Retinal pigment epithelial cell (primary cell): ENCODE measurements at places on chromosomes 2 and 18.

- no peak for DNase-seq
Observed at GRCh38 chr2:234488913-234489451, 7.9 kb downstream of the ARL4C start.

DNA sequence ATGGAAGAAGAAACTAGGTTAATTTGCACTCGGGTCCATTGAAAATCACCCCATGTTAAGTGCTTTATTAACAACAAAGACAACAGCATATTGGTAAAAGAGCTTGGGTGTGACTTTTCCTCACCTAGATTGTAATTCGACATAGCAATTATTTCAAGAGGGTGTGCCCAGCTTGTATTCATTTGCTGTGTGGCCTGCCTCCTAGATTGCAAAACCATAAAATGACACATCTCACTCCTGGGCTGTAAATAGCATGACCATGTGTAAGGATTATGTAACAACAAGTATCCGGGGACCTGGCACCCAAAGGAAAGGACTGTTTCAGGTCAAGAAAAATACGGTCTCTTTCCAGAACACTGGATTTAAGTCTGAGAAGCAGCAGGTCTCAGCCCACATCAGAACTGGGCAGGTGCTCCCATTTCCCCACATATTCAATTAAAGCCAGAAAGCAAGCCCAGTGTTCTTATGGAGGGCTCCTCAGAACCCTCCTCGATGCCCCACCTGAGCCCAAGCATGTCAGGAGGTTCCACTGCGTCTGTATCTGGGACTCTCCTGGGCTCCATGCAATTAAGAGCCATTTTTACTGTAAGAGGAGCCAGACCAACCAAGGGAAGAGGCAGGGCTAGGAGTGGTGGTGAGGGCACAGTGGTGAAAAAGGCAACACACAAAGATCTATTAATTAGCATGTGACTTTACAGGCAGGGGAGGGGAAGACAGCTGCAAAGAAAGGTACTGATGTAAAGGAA is 39.2 kb downstream of the MREG start:
- DNase-seq, result peak; percentile 39

- DNase-seq, result no peak
Observed at GRCh38 chr2:18650221-18650620, 60.9 kb upstream of the NT5C1B start.

DNA sequence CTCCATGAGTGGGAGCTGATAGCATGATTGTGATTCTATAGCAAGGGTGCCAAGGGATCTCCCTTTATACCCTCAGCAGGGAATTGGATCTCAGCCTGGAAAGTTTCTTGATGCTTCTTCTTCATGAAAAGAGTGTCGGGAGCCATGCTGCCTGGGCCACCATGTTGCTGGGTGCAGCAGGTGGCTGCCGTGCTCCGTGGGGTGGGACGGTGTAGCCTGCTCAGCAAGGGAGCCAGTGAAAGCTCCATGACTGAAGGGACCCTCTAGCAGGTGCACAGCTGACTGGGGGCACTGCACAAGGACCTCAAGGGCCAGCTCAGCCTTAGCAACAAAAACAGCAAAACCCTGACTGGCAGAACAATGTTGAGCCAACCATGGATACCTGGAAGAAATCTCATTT is 368.9 kb upstream of the HS6ST1 start:
- no peak for DNase-seq

GRCh38 chr2:26442707-26443106 is 35.2 kb downstream of the OTOF start:
- DNase-seq, result no peak

GRCh38 chr2:98637401-98638147 is 29.2 kb downstream of the UNC50 start:
- no peak for DNase-seq

DNA sequence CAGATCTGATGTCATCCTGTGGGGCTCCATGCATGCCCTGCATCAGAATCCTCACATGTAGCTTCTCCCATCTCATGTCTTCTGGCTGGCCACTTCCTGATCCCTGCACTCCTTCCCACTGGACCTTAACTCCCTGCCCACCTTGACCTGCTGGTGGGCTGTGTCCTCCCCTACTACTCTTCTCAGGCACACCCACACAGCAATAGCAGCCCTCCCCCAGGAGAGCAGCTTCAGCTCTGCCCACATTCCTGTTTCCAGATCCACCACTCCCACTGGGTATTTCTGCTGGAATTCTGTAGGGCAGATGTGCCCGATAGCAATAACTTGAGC is 137.0 kb upstream of the HS6ST1 start:
- no peak for DNase-seq

DNA sequence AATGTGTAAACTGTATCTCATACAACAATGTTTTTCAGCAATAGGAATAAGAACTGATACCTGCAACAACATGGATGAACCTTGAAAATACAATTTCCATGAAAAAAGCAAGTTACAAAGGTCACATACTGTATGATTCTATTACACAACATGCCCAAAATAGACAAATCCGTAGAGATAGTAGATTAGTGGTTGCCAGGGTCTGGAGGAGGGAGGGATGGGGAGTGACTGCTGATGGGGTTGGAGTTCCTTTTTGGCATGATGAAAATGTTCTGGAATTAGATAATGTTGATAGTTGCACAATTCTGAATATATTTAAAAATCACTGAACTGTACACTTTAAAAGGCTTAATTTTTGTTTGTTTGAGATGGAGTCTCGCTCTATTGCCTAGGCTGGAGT is 33.8 kb downstream of the UBXN4 start:
- DNase-seq, result no peak
